ENCODE measurements at places on chromosomes 4 and X. TPM values are rescaled to one million over a fixed set of nuclear protein-coding genes. Genes with fewer than 3 reads are reported as not detected.

- no peak for DNase-seq
Observed at GRCh38 chr4:155604718-155605626, 61.7 kb upstream of the GUCY1A1 start.

- DNase-seq, result no peak
Observed at GRCh38 chr4:76955182-76955581, 5.6 kb downstream of the SEPTIN11 start.

DNA sequence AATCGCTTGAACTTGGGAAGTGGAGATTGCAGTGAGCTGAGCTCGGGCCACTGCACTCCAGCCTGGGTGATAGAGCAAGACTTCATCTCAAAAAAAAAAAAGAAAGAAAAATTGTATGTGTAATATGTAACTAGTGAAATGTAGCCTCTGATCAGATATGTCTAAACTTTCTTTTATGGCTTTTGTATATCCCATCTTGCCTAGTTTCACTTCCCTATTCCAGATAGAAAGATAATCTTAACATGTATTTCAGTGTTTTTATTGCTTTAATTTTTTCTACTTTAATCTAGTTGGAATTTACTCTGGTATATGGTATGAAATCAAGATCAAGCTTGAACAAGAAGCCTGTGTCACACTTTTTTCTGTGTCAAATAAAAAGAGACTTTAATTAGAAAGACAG is 1.9 kb upstream of the ZNF41 start:
- DNase-seq, result no peak

- no peak for DNase-seq
Observed at GRCh38 chrX:94256396-94256795, 582.4 kb downstream of the FAM133A start.

- no peak for DNase-seq
Observed at GRCh38 chrX:107673933-107674479, 45.7 kb downstream of the PRPS1 start.

GRCh38 chr4:40998675-40999358 is 215.5 kb downstream of the APBB2 start:
- DNase-seq, result no peak

DNA sequence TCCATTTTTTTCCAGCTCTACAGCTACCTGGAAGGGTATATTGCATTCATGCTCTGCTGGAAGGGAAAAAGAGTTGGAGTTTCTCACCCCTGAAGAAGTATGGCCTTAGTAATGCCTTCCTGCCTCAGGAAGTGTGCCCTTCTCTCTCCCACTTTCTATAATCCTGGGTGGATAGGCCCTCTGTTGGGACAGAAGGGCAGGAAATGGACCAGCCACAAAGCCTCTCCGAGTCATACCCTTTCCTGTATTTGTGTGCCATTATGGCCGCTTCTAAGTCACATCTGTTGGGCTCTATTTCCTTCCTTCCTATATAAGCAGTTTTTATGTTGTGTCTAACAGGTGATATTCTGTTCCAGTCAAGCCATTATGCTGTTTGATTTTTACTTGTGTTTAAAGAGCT is 74.8 kb upstream of the SMARCA5 start:
- no peak for DNase-seq

DNA sequence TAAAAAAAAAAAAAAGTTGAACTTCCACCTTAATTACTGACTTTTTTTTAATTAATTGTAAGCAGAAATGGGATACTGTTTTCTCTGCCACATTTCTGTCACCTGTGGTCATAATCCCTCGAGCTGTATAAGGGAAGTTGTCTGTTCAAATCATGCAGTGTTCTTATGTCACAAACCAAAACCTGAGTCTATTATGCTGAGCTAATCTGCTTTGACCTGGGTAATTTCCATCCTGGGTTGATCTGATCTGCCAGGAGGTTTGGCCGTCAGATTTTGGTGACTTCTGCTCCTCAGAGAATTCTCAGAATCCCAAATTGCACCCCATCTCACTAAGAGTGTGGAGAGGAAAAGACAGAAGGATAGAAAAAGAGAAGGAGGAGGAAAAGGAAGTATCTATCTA is 683.1 kb downstream of the KCTD8 start:
- no peak for DNase-seq

DNA sequence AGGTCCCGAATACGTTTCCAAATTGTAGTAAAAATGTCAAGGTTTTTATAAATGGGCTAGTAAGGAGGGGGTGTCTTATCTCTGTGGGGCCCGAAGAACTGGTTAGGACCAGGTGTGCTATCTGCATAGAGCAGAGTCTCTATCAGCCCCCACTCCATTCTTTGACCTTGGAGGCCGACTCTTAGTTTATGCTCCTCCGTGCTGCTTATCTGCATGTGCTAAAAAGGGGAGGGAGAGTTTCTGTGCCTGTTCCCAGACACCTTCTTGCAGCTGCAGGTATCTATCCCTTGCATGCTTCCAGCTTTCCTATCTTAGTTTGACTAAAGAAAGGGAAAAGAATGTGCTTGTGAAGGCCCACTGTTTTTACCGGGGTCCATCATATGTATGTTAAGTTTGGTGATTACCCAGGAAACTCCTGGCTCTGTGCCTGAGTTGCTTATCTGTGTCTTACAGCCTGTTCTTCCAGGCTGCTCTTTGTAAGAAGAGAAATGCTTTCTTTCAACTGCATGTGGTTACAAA is 28.6 kb upstream of the NAF1 start:
- no peak for DNase-seq

DNA sequence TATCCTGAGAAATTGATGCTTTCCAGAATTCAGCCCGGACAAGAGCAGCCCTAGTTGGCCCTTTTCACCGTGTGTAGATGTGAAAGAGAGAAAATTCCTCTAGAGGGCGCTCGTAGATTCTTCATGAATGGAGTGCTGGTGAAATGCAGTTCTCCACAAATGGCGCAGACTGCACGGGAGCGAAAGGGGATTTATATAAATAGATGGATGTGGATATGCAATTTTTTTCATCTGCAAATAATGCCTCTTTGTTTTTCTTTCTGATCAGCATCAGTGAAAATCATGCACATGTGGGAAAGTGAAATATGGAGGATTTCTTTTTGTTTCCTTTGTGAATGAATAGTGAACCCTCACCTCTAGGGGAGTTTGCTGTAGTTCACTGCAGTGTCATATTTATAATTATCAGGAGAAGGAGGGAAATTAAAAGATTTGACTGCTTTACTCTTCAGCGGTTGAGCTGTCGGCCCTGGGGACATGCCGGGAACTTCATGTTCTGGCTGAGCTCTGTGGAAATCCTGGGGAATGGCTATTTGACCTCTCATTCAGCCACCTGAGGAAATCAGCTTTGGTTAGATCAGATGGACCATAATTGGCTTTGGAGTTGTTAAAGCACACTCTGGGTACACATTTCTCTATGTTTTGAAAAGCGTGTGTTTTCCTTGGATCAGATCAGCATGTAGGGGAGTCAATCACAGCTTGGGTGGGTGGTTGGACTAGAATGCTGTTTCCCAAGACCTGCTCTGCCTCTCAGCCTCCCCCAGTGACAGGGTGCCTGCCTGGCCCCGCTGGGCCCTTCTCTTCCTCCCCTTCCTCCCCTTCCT is 115.0 kb upstream of the SHISA3 start:
- DNase-seq, result peak; percentile 92

DNA sequence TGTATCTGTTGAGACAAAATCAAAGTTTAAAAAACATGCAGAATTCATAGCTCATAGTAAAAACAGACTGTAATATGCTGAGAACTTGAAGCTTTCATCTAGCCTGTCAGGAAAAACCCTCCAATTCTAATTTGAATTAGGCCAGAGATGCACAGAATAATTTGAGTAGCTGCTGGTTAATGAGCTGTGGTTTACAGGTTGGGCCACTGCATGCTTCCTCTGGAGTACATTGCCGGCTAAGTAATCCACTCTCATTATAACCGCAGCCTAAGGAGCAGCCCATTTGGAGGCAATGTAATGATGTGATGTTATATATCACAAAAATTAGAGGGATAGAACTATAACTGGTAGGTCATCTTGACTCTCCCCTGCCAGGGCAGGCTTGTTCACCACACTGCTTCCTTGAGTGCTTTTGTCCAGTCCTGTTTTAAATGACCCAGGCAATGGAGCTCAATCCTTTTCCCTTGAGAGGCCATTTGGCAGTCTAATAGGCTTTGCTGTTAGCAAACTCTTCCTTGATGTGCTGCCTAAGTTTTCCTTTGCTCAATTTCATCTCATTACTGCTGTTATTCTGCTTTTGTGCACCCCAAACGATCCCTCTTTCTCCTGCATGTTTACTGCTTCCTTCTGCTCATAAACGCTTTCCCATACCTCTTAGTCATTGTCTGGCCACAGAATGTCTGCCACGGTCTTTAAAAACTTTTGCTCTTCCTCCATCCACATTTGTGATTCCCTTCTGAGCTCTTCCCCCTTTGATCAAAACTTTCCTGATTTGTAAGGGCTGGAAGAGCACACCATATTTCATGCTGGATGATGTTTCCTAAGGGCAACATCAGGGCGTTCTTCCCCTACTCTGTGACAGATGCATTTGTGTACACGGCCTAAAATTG is 230.9 kb downstream of the C4orf33 start:
- DNase-seq, result no peak

GRCh38 chrX:15530318-15530717 is 29.7 kb downstream of the BMX start:
- DNase-seq, result no peak

DNA sequence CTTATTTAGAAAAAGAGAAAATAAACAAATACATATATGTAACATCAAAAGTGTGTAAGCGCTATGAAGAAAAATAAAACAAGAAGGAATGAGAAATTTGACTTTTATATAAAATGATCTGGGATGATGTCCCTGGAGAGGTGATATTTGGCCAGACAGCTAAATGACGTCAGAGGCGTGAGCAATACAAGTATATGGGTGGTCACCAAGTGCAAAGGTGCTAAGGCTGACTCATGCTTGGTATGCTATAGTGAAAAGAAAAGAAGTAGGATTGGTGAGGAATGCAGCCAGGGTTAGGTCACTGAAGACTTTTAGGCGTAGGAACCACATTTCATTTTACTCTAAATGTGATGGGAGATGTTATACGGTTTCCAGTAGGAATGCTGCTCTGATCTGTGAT is 1049.1 kb upstream of the TENM3 start:
- DNase-seq, result no peak

DNA sequence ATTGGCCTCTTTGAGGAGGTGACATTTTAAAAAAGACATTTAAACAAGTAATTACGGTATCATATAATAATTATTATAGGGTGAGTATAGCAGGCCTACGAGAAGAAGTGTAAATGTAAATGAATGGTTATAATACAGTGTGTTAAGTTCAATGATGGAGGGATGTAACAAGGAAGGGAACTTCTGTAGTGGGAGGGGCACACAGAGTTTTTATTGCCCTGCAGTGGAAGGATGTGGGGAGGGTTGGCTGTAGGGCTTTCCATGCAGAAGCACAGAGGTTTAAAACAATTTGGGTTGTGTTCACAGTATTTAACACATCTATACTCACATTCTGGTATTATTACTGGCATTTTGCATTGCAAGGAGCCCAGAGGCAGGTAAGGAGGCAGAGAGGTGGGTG is 41.1 kb downstream of the AFF1 start:
- DNase-seq, result no peak

GRCh38 chr4:183841001-183841400 is 64.1 kb upstream of the STOX2 start:
- no peak for DNase-seq

GRCh38 chr4:156374069-156374468 is 420.4 kb upstream of the CTSO start:
- DNase-seq, result peak; percentile 2

GRCh38 chr4:178296669-178297068 is 854.4 kb upstream of the AGA start:
- DNase-seq, result no peak

The DGKK gene
- polyA plus RNA-seq, result 11.5 TPM

The VSIG4 gene
- polyA plus RNA-seq, result 5.7 TPM

The NUP54 gene
- polyA plus RNA-seq, result 67.3 TPM

The TLL1 gene
- polyA plus RNA-seq, result 1.8 TPM

The RAI2 gene
- 11.8 TPM for polyA plus RNA-seq

The BMX gene
- polyA plus RNA-seq, result 0.21 TPM

The LPAR4 gene
- 14.6 TPM for polyA plus RNA-seq

The NMU gene
- 11.6 TPM for polyA plus RNA-seq

The CXCL3 gene
- not detected for polyA plus RNA-seq

The RAB40AL gene
- polyA plus RNA-seq, result not detected

All from renal pelvis (tissue), 12 donors.